ENCODE measurements at places on chromosomes 1 and 21. TPM values are rescaled to one million over a fixed set of nuclear protein-coding genes. Genes with fewer than 3 reads are reported as not detected.

The CDC20 gene
- total RNA-seq, result 184 TPM

The CFHR5 gene
- total RNA-seq, result not detected

The FCN3 gene
- not detected for total RNA-seq

The C1orf74 gene
- 1.5 TPM for total RNA-seq

The VWA1 gene
- 0.25 TPM for total RNA-seq

The ATP6V1G3 gene
- total RNA-seq, result not detected

The CYP4X1 gene
- total RNA-seq, result not detected

The GFI1 gene
- 79.7 TPM for total RNA-seq

All from activated naive CD8-positive, alpha-beta T cell treated with anti-CD3 and anti-CD28 coated beads for 36 hours (primary cell).